ENCODE measurements at places on chromosomes 12 and 14.

DNA sequence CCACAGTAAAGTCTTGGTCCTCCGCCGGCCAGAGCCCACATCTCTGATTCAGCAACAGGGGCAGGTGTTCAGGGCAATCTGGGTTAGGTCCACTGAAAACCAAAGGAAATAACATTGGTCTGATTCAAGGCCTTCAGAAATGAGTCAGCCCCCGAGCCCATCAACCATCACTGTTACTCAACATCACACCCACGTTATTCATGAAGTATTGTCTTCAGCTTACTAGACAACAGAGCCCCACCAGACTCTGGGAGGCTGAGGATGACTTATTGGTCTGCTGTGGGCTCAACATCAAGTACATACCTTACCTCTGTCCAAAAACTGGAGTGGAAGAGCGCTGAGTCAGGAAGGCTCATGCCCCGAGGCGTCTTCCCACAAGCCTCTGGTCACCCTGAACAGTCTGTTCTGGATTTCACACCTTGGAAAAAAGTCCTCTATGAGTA is 97.5 kb downstream of the ZFP36L1 start:
- no peak for DNase-seq

- no peak for DNase-seq
These were observed 307.1 kb downstream of the RPL10L start for GRCh38 chr14:46344327-46344937.

DNA sequence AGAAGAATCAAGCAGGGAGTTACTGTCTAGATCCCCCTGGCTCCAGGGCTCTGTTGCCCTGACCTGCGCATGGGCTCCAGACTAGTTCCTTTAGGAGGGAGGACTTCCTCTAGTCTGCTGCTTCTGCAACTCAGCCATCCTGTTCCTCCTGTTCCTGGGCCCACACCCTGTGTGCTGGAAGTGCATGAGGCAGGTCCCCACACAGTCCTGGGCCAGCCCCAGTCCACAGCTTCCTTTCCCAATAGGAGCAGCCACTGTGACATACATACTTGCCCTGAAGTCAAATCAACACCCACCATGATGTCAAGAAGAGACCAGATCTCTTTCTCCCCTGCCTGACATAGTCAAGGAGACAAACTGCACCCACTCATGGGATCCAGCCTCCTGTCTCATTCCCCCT is 1.3 kb downstream of the SDR9C7 start:
- DNase-seq, result no peak

GRCh38 chr14:22456421-22456820 is 132.6 kb downstream of the DAD1 start:
- DNase-seq, result no peak

DNA sequence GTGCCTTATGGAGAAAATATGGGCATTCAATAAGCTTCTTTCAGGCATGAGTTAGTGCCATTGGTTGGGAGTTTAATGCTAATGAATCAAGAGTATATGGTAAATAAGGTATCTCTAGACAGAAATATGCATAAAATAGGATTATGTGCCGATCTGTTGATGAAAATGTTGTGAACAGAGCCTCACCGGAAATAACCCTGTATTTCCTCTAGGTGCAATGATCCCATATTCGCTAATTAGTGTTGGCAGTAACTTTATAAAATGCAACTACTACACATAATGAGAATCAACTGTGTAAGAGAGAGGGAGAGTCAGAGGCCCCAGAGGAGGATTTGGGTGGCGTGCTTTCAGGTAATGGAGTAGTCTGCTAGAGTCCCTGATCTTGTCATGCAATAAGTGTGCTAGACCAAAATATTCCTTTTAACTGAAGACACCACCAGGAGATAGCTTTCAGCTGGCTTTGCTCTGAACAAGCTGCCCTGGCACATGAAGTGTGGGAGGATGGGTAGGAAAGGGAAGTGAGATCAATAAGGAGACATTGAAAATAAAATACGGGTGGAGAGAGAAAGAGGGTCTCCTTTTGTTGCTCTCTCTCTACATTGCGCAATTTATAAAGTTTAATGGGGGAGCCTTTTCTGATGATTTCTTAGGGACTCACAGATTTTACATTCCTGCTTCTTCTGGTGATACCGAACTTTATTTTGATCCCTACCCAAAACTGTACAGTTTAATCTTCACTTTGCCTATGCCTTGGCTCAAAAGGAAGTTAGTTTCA is 68.6 kb upstream of the PLXNC1 start:
- DNase-seq, result no peak

DNA sequence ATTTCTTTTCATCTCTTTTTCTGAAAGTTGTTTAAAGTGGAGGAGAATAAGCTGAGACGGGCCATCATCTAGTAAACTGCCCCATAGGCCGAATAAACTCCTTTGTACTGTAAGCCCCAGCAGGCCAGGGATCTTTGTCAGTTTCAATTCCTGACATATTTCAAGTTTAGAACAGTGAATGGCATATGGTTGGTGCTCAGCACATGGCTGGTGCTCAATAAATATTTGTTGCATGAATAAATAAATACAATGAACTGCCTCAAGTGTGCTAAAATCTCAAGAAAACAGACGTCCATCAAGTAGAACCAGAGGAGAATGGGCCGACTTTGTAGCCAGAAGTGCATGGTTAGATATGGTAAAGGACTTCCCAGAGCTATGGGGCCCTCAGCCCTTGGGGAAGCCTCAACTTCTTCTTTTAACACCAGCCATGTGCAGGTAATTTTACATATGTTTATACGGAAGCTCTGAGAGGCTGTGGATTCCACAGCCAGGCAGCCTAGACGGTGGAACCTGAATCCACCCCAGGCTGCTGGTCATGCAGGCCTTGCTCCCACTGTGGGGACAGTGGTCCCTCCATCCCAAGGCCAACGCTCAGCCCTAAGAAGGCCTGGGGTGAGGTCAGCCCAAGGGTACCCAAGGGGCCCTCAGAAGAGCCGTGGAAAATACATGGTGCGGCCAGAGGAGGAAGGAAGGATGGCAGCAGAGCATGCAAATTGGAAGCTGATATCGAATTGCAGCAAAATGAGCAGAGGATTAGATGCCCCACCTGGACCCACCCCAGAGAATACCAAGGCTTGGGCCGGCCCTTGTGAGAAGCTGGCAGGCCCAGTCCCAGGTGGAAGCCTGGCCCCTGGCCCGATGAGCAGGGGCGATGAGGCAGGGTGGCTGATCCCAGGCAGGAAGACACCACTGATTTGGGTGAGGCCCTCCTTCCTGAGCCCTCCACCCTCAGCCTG is 8.7 kb upstream of the AQP2 start:
- no peak for DNase-seq

GRCh38 chr12:32309811-32310736 is 89.3 kb upstream of the FGD4 start:
- DNase-seq, result no peak

GRCh38 chr12:64793610-64794009 is 30.8 kb upstream of the TBC1D30 start:
- DNase-seq, result no peak

GRCh38 chr14:77158175-77158881 is 16.7 kb upstream of the ZDHHC22 start:
- DNase-seq, result no peak

GRCh38 chr14:85695300-85695699 is 165.4 kb downstream of the FLRT2 start:
- no peak for DNase-seq

DNA sequence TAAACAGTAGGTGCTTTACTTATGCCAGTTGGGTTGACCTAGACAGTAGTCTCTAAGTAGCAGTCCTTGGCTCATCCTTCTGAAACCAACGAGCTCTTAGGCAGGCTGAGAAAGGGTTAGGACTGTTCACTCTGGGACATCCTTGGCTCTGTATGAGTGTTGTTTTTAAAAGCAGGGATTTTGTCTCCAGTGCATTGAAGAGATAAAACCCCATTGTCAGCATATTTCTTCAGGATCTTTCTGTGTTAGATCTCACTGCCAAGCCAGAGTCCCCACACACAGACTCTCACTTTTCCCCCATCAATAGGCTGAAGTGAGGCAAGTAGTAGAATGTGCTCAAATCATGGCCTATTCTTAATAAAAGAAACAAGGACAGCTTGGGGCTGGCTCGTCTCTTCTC is 123.4 kb upstream of the HIF1A start:
- no peak for DNase-seq

DNA sequence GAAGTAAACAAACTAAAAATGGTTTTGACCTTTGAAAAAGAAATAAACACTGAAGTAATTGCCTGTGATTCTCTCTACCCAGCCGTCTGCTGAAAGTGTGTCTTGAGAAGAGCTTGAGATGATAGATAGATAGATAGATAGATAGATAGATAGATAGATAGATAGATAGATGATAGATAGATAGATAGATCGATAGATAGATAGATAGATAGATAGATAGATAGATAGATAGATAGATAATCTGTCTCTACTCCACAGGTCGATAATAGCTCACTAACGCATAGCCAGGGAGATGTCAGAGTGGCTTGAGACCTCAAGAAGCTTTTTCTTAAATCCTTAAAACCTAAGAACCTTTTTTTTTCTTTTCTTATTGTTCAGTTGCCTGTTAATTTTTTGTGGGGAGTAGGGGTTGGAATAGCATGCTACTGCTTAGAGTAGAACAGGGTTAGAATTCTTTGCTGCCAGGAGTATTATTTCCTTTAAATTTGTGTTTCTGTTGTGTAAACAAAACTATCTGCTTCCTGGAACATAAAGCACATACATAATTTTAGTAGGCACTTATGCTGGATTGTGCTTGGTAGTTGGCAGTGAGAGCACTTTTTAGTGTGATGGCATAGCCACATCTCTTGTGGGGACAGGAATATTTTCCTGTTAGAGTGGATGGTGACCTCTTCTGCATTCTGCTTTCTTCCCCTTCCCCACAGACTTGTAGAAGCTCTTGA is 169.5 kb downstream of the FBXL14 start:
- no peak for DNase-seq

DNA sequence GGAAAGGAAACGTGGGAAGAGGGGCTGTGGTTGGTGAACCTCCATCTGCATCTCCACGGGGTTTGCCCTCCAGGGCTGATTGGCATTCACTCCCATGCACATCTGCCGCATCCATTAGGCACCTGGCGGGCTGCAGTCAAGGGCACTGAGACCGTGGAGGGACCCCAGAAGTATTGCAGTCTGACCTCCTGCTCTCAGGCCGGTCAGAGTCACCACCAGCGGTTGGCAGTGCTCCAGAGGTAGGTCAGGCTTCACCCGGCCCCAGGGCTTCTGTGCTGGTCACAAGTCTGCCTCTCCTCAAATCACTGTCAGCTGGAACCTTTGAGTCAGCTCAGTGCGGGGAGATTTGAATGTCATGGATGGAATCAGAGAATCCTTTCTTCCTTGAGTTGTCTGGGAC is 132.3 kb downstream of the PAPOLA start:
- DNase-seq, result no peak

- DNase-seq, result no peak
These were observed 954 bp upstream of the CALCOCO1 start for GRCh38 chr12:53728206-53728605.

- DNase-seq, result no peak
These were observed 261.9 kb downstream of the TMEM132D start for GRCh38 chr12:129641926-129642325.

GRCh38 chr12:62679608-62680007 is 213.0 kb downstream of the MON2 start:
- no peak for DNase-seq

- DNase-seq, result no peak
These were observed 59.9 kb downstream of the CCDC92 start for GRCh38 chr12:123912415-123913380.

DNA sequence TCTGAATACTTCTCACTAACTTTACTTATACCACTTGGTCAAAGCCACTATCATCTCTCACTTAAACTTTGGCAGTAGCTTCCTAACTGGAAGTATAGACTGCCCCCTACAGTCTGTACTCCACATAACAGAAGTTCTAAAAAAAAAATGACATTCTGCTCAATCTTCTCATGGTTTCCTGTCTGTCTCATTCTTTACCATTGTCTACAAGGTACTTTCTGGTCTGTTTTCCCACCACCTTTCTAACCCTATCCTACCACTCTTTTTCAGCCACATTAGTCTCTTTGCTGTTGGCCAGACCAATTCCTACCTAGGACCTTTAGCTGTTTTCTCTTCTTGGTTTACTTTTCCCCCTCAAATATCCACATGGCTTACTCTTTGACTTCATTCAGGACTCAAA is 14.7 kb downstream of the CPSF6 start:
- DNase-seq, result no peak

DNA sequence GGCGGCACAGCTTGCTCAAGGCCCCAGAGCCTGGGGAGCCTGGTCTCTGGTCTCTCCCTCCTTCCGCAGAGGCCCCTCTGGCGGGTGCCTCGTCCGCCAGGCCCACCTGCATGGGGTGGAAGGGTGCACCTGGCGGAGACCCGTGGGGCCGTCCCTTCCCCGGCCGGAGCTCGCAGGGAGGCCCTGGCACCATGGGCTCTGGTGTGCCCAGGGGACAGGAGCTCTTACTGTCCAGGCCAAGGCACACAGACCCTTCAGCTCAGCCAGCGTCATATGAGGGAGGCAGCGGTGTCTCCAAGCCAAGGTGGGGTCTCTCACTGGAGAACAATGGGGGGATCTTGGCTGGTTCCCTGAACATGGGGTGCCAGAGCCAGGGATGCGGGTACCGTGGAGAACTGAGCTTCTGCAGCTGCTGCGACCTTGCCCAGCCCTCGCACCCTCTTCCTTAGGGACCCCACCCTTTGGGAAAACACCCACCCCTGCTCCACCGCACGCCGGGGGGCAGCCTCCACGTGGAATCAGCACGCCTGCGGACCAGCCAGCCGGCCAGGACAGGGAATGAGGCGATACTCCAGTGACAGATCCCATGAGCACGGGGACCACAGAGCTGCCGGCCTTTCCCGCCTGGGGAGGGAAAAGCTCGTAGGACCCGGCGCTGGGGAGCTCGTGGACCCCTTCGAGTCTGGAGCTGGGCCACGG is 25.7 kb upstream of the GALNT9 start:
- no peak for DNase-seq

DNA sequence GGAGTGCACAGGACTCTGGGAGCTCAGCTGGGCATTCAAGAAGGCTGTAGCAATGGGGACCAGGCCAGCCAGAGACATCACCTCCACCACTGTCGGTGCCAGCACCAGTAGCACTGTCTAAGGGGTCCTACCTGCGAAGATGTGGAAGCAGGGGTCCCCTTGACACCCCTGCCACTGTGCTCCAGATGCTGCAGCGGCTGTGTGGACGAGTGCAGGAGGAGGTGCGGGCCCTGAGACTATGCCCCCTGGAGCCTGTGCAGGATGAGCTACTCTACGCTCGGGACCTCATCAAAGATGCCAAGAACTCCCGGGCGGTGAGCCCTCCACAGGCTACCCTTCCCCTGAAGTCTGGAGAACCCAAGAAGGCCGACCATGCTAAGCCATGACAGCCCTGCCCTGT is 8.6 kb downstream of the CARMIL3 start:
- no peak for DNase-seq

DNA sequence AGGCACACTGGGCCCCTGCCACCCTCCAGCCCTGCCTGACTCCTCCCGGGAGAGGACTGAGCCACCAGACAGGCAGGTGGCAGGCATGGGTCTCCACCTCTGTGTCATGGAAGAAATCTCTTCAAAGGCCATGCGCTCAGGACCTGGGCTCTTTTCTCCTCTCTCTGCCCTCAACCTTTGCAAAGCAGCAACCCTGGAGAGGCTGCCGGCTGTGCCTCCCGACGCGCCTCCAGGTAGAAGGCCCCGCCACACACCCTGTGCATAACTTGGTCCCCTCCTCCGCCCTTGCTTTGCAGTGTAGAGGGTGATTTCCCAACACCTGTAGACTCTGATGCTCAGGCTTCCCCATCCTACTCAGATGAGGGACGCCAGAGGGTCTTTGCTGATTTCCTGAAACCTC is 28.2 kb upstream of the TMEM179 start:
- DNase-seq, result no peak
